ENCODE measurements at places on chromosomes 2 and 18.

- DNase-seq: no peak
These were observed 744.3 kb upstream of the SOX11 start for GRCh38 chr2:4947911-4948310.

DNA sequence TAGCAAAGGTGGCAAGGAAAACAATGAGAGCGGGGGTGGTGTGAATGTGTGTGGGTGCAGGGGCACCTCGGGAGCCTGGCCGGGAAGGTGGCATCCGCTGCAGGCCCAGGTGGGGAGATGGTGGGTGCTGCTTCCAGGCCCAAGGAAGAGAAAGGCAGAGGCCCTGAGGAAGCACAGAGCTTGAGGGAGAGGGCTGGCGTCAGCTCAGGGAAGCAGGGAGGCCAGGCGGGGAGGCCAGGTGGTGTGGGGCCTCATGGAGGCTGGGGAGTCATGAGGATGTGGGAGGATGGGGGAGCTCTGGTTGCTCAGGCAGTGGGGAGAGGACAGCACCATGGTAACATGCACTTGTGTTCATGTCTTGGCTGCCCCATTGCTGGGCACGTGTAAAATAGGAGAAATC, 43.3 kb downstream of the AGAP1 start:
- no peak for DNase-seq

DNA sequence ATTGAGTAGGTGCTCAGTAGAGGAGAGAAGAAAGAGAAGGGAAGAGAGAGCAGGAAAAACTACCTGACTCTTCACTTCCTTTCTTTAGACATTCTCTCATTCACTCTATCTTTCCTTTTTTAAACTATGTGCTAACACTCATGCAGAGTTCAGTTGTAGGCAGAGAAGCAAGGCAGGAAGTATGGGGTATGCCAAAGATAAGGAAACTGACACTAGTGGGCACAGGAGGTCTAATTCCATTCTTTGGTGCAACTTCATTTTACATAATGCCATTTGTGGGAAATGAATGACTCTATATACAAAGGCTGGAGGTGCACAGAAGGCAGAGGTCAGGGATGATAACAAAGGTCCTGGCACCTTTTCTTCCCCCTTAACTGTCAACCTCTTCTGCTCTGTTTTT, 35.1 kb upstream of the ACVR1 start:
- no peak for DNase-seq

- DNase-seq: no peak
These were observed 469.7 kb upstream of the FANCL start for GRCh38 chr2:58710795-58711279.

DNA sequence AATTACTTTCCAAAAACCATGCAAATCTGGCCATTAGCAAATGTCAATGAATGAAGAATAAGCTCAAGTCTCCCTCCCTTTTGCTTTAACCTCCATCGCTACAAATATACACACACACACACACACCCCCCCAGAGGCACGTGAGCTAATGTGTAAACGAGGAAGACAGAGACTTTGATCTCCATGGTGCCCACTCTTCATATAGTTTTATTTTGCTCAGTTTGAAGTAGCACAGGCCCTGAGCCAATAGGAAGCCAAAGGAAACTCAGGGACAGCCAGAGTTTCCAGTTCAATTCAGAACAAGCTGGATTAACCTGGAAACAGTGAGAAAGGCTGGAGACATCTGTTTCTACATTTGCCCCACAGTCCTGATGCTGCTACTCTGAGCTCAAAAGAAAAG, 248.4 kb upstream of the MEIS1 start:
- no peak for DNase-seq

DNA sequence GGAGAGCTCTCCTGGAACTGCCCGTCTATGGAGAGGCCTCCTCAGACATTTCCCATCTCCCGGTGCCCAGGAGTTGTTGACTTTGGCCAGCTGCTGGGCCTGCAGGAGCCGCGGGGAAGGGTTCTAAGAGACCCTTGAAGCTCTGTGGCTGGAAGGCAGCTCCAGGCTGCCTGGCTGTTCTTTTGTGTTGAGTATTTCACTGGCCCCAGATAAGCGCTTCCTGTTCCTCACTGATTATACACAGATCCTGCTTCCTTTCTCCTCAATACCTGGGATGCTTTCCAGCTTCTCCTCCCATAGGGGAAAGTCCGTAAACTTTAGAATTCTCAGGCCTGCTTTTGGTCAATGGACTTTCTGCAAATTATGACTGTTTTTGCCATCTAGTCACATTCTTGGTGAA, 57.8 kb downstream of the TGOLN2 start:
- DNase-seq: no peak

DNA sequence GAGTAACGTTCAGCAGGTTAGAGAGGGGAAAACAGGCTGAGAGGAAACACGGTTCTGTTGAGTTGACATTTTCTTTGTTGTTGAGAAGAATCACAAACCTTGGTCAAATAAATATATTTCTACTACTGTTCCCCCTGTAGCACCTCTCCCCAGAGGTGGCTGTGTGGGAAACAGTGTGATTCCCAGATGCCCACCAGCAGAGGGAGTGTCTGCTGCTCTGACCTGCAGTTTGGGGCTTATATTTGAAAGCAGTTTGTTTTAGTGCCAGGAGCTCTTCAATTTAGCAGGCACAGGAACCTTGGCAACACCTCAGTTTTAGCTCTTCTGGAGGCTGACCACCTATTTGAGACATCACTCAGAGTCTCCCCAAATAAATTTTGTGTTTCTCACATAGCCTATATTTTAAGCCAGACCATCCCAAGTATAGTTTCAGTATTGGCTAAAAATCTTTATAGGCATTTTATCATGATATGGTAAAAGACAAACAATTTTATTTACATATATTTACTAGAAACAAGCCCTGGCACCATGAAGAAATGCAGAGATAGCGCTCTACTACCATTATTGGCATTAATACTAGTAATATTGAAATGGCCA, 75.7 kb downstream of the PIK3C3 start:
- no peak for DNase-seq

- no peak for DNase-seq
These were observed 479.1 kb upstream of the NRXN1 start for GRCh38 chr2:51511002-51511401.

DNA sequence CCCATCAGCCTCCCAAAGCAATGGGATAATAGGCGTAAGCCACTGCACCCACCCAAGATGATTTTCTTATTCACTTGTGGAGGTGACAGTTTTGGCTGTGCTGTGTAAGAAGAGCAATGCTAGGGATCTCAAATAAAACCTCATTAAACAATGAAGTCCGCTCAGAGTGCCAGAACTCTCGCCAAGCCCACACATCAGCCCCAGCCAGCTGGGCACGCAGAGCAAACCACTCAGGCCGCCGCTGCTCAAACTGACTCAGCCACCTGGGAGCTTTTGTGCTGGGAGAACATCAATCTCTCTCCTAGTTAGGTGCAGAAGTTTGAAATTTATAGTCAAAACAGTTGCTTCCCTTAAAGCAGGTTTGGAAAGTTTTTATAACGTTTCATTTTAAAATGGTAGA, 47.6 kb downstream of the RNF152 start:
- DNase-seq: no peak

- DNase-seq: no peak
These were observed 411.7 kb upstream of the NETO1 start for GRCh38 chr18:73279498-73279897.

DNA sequence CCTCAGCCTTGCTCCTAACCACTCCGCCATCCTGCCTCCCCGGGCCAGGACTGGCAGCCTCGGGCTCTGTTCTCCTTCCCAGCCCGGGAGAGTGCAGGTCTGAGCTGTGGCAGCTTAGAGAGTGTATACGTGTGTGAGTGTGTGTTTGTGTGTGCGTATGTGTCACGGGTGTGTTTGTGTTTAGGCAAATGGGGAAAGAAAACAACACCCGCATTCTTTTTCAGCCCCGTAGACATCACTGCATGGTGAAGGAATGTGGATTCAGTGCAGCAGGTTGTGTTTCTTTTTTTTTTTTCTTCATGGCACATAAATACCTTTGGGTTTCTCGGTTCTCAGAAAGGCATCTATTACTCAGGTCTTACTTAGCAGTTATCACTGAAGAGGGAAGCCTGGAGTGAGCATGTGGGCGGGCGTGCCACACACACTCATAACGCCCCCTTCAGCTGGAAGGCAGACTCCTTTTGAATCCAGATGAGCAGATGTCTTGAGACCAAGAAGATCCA, 44.2 kb downstream of the GLI2 start:
- no peak for DNase-seq

GRCh38 chr18:11125492-11126315, 23.7 kb downstream of the PIEZO2 start:
- DNase-seq: no peak

GRCh38 chr2:168694866-168695265, 107.6 kb upstream of the NOSTRIN start:
- DNase-seq: no peak

GRCh38 chr2:102619414-102620319, at the start of gene SLC9A2:
Gene SLC9A2, plus strand, starts transcription at chr2:102619553. Its CDS starts 296 bp downstream, at chr2:102619849.
- no peak for DNase-seq

DNA sequence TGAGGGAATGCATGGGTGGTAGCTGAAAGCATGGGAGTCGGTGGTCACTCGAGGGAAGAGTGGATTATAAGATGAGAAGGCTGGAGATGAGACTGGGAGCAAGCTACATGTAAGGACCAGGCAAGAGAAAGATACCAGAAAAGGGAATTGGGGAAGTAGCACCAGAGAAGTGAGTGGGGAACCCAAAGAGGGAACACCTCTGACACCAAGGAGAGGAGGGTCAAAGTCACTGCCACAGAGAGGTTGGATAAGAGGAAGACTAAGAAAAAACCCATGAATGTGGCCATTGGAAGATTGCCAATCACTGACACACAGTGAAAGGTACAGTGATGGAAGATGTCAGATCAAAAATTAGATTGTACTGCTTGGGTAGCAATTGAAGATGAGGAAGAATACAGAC, 473.9 kb downstream of the BCL11A start:
- DNase-seq: no peak

DNA sequence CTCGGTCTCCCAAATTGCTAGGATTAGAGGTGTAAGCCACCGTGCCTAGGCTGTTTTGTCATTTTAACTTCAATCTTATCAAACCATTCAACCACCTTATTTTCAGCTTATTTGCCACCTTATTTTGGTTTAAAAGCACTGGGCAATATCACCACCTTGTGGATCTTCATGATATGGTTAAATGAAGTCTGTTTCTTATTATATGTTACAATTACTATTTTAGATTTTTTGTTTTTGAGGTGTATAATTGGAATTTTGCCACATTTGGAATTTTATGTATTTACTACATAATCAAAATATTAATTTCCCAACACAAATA, 43.8 kb upstream of the SCN9A start:
- DNase-seq: no peak

DNA sequence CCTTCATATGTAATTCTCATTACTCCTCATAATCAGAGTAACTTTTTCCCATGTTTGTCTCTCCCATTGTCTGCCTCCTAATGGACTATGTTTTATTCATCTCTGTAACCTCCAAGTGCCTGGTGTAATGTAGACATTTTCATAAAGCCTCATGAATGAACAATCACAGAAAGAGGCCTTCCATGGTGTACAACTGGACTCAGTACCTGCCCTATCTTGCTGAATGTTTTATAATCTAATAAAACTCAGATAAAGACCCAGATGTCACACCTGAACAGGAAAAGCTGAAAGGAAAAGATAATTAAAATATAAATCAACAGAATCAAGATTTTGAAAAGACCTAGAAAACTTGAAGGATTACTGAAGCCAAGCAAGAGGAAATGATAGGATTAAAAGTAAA, 36.7 kb downstream of the RAB1A start:
- no peak for DNase-seq

DNA sequence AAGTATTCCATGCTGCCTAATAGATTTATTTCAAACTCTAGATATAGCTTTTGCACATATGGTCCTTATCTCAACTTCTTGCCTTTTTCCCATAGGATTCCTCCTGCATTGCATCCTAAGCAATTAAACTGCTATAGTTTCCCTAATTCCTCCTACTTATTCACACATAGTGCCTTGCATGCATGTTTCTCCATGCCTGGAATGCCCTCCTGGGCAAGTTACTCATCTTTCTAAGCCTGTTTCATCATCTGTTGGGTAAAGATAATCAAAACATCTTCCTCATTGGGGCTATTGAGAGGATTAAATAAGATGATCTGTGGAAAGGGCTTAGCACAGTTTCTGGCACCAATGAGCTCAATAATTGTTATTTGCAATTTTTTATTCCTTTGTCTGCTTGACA, 726.5 kb downstream of the SLC4A3 start:
- DNase-seq: no peak
